ENCODE measurements at places on chromosomes 4 and X. TPM values are rescaled to one million over a fixed set of nuclear protein-coding genes. Genes with fewer than 3 reads are reported as not detected.

DNA sequence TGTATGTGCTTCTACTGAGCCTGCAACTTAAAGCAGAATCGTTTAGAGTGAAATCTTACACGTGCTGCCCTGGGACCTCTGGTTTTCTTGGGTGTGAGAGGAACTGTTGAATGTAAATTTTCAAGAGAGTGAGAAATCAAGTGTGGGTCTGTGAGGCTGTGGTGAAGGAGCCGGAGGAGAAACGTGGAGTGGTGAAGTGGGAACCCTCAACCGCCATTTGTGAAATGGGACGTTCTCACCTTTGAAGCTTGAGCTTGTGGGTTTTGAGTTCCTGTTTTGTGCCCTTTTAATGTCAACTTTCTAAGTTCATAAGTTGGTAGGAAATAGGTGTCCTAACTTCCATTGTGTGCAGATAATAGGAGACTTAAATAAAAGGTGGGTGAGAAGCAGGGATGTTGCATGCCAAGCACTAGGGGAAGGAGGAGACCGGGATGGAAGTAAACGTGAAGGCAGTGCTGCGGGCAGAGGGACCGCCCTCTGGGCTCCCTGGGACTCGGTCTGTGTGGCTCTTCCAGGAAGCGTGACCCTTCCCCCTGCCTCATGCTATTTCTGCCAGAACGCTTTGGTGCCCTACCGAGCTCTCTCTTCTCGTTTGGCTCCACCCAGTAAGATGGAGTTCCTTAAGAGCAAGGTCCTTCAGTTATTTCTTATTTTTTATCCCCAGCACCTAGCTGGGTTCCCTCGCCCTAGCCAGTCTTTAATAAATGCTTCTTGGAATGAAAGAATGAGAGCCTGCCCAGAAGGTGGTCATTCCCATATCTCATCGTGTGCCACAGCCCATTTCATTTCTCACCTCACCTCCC lies 56.0 kb downstream of the TMEM131L start:
- no peak for DNase-seq

- DNase-seq = no peak
These were observed 75.7 kb downstream of the NPFFR2 start for GRCh38 chr4:72107456-72107855.

Gene GRIA3
- total RNA-seq = 12.4 TPM

- no peak for DNase-seq
These were observed 30.0 kb downstream of the CDKL5 start for GRCh38 chrX:18455384-18455783.

- DNase-seq = no peak
These were observed 184.8 kb downstream of the ARHGAP24 start for GRCh38 chr4:85659610-85660218.

GRCh38 chr4:82500435-82501153 lies 61.2 kb downstream of the TMEM150C start:
- no peak for DNase-seq

Gene RS1
- total RNA-seq = not detected

DNA sequence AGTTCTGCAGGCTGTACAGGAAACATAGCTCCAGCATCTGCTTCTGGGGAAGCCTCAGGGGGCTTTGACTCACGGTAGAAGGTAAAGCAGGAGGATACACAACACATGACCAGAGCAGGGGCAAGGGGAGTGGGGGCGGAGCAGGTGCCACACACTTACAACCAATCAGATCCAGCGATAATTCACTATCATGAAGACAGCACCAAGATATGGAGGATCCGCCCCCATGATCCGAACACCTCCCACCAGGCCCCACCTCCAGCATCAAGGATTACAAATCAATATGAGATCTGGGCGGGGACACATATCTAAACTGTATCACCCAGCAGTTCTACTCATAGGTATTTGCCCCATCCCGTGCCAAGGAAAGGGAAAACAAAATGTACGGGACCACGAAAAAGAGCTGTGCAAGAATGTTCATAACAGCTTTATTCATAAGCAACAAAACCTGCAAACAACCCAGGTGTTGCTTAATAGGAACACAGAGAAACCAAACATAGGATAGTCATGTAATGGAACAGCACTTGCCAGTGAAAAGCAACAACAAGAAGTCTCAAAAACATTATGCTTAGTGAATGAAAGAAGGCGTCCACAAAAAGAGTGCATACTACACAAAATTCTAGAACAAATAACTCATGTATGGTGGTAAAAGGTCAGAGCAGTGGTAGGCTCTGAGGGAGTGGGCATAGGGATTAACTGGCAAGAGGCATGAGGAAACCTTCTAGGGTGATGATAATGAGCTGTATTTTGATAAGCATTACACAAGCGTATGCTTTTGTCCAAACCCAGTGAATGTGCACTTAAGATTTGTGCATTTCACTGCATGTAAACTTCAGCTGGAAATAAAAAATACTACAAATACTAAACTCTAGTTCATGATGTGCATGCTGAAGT lies 130.9 kb upstream of the FAM9B start:
- no peak for DNase-seq

GRCh38 chr4:73013310-73013709 lies 56.2 kb downstream of the COX18 start:
- no peak for DNase-seq

- DNase-seq = no peak
These were observed 116.7 kb downstream of the CDKL5 start for GRCh38 chrX:18542131-18542530.

- DNase-seq = no peak
These were observed 159.6 kb upstream of the RBPJ start for GRCh38 chr4:26161030-26161824.

Gene F9
- total RNA-seq = not detected

- DNase-seq = no peak
These were observed 546 bp downstream of the ZRSR2 start for GRCh38 chrX:15790769-15791290.

Gene CTAG1A
- total RNA-seq = not detected

- DNase-seq = no peak
These were observed 565.4 kb downstream of the GRXCR1 start for GRCh38 chr4:43457866-43458265.

Gene ENAM
- total RNA-seq = 0.19 TPM

GRCh38 chrX:104972737-104973136 lies 247.8 kb downstream of the TEX13A start:
- DNase-seq = no peak

Gene ZCCHC13
- not detected for total RNA-seq

Gene NCAPG
- 1.8 TPM for total RNA-seq

DNA sequence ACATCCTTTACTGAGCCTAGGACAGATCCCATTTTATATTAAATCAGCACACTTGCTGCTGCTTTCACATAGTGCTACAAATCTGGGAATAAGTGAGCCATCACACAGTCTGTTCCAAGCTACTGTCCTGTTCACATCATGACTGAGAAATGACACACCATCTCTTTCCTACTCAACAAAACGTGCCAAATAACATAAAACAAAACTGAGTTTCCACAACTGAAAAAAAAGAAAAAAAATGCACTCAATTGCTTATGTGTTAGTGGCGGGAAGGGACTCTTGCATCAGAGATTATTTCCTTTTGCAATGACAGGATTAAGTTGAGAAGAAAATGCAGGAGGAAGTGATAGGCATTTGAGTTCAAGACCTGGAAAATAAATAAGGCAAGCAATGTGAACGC lies 109.0 kb downstream of the SHROOM4 start:
- DNase-seq = no peak

Data from aorta (tissue), 5 donors.